ENCODE measurements at places on chromosomes 3 and 15.

- DNase-seq, result peak; percentile 24
Observed at GRCh38 chr15:51861557-51862359, 32.3 kb downstream of the TMOD3 start.

GRCh38 chr3:14124223-14124614, 451 bp downstream of the CHCHD4 start:
- peak; percentile 36 for DNase-seq

GRCh38 chr15:100281096-100281917, 60.5 kb downstream of the ADAMTS17 start:
- DNase-seq, result no peak

DNA sequence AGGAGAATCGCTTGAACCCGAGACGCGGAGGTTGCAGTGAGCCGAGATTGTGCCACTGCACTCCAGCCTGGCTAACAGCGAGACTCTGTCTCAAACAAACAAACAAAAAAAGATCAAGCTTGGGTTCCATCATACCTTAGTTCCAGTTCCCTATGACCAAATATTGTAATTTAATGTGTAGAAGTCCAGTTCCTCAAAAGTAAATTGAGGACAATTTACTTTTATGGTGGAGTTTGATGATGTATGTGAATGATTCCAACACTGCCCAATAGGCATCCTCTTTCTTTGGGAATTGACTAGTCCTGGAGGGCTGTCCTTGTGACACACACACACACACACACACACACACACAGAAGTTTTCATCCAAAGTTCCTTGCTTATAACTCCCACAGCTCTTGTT, 2.8 kb upstream of the PKM start:
- no peak for DNase-seq

GRCh38 chr3:123375014-123375940, 73.6 kb downstream of the ADCY5 start:
- DNase-seq, result no peak
